Hair follicle dermal papilla cell (primary cell): ENCODE measurements at places on chromosomes 5 and 9. TPM values are rescaled to one million over a fixed set of nuclear protein-coding genes. Genes with fewer than 3 reads are reported as not detected.

Gene ADGRD2
- total RNA-seq = not detected in 2 replicates

Gene BAAT
- 0.12 TPM in 1 of 2 replicates, not detected in the other for total RNA-seq

Gene POLR1E
- total RNA-seq = 26.8 and 28.2 TPM in 2 replicates

Gene CD14
- 2.8 and 6.3 TPM in 2 replicates for total RNA-seq

Gene FST
- 77.4 and 80.5 TPM in 2 replicates for total RNA-seq
